ENCODE measurements at places on chromosomes 5 and 9.
A peak's percentile ranks its signal among the peaks of the same experiment; 100 is the strongest.

GRCh38 chr9:83473488-83473971 is 64.7 kb downstream of the FRMD3 start:
- no peak for DNase-seq

- DNase-seq = no peak
These were observed 75.6 kb upstream of the PRSS3 start for GRCh38 chr9:33719581-33720374.

- no peak for DNase-seq
These were observed 99.3 kb downstream of the SEMA6A start for GRCh38 chr5:116475338-116475737.

- DNase-seq = no peak
These were observed 51.3 kb upstream of the GOLPH3 start for GRCh38 chr5:32225445-32225844.

DNA sequence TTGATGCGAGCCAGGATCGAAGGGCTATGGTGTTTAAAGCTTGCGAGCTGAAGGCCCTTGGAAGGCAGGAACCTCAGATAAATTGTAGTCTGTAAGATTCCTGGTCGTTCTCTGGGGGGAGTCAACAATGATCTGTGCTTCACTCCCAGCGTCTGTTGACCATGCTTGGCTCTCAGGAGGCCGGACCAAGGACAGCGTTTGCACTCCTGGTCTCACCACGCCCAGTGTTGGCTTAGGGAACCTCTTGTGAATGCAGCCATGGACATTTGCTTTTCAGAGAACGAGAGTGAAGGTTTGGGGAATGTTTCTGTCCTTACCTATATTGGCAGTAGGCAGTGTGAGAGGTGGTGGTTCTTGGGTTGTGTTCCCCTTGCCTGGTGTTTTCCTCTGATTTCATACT is 60.2 kb upstream of the FAM120AOS start:
- no peak for DNase-seq

- DNase-seq = no peak
These were observed 80.5 kb downstream of the RNF130 start for GRCh38 chr5:179991106-179991505.

- DNase-seq = no peak
These were observed 112.2 kb downstream of the MAST4 start for GRCh38 chr5:66708368-66708767.

DNA sequence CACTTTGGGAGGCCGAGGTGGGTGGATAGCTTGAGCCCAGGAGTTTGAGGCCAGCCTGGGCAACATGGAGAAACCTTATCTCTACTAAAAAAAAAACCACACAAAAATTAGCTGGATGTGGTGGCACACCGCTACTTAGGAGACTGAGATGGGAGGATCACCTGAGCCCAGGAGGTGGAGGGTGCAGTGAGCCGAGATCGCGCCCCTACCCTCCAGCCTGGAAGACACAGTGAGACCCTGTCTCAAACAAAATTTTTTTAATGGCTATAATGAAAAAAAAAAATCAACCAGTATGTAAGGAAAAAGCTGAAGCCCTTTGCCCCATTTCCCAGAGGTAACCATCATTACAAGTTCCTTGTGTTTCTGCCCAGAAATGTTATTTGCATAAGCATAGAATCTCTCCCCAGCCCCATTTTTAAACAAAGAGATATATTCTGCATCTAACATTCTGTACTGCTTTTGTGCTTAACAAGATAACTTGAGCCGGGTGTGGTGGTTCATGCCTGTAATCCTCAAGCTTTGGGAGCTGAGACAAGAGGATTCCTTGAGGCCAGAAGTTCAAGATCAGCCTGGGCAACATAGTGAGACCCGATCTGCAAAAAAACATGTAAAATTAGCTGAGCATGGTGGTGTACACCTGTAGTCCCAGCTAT is 35.1 kb upstream of the KCNIP1 start:
- DNase-seq = no peak

DNA sequence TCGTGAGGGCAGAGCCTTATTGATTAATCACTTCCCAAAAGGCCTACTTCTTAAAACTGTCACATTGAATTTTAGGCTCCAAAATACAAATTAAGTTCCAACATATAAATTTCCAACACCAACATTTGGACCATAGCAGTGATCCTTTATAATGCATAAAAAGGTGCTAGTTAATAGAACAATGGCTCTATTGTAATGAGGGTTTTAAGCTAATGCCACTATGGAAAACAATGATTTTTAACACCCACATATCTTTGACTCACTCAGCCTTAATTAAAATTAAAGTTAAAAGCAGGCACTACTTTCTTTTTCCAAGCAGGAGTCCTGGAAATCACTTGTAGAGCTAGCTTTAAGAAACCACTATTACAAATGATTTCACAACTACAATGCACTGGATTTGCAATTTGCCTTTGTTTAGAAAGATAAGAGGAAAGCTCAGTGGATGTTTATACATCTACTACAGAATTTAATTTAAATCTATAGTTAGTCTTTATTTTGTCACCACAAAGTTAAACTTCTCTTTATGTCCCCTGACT is 41.8 kb downstream of the DPYSL3 start:
- DNase-seq = no peak

- DNase-seq = peak; percentile 30
These were observed 198.8 kb downstream of the AUH start for GRCh38 chr9:91162784-91163443.

- DNase-seq = no peak
These were observed 12.5 kb upstream of the SEC16A start for GRCh38 chr9:136495238-136495800.

DNA sequence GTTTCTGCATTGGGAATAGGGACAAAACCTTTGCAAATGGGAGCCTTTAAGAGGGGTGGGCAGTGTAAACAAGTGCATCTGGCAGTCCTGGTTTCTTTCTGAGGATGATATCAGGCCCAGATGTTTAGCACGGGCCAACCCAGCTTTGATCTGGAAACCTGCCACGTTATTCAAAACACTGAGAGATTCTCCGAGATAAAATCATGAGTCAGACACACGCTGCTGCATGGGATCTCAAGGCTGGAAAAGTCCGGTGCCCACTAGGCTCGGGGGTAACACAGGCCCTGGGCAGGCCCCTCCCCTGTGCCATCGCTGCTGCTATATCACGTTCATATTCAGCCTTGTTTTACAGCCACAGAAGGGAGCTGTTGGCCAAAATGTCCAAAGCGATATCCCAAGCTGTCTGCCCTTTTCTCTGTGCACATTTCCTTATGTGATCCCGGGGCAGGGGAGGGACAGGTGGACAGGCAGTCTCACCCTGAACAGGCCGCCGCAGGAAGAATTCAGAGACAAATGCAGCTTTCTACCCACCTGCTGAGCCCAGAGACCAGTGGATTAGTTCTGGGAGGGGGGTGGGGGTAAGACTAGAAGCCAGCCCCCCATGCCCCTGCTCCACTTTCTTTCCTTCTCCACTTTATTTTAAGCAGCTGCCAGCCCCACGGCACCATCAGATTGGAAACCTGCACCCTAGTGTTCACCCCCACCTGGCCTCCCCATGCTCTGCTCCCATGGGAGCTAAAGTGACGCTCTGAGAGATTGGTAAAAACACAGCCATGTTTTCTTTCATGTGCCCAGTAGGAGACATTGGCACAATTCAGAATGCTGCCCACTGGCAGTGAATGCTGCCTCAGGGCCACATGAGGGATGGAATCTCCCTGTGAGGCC is 63.1 kb downstream of the TMOD1 start:
- DNase-seq = peak; percentile 71

GRCh38 chr5:170475294-170476000 is 28.4 kb upstream of the KCNIP1 start:
- DNase-seq = no peak

Data from nucleus accumbens (tissue), 56 donors.